ENCODE measurements at places on chromosomes 1 and 21.
A peak's percentile ranks its signal among the peaks of the same experiment; 100 is the strongest.

GRCh38 chr1:40218333-40218732 lies 29.4 kb upstream of the TMCO2 start:
- no peak for DNase-seq

- DNase-seq = peak; percentile 32
These were observed 13.2 kb upstream of the GBP5 start for GRCh38 chr1:89285745-89286380.

- no peak for DNase-seq
These were observed 49.7 kb upstream of the NHLH2 start for GRCh38 chr1:115890580-115890979.

GRCh38 chr1:160081261-160081936 lies at the start of gene KCNJ9:
Gene KCNJ9 (plus strand): TSS chr1:160081538. CDS start chr1:160084031, 2,493 bp downstream.
- DNase-seq = no peak

DNA sequence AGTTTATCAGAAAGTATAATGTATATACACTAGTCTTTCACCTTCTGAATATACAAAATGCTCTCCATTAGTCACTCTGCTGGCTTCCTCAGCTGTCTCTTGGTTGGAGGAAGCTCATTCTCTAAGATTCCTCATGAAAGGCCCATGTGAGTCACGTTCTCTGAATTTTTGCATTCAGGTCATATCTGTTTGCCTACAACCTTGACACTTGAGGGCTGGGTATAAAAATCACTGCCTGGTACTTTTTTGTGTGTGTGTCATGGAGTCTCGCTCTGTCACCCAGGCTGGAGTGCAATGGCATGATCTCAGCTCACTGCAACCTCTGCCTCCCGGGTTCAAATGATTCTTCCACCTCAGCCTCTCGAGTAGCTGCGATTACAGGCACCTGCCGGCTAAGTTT lies 2.8 kb upstream of the GALNT2 start:
- no peak for DNase-seq

Measured in activated CD4-positive, alpha-beta T cell treated with anti-CD3 and anti-CD28 coated beads, Interleukin-2, amount 10 ng/mL, durations not matched to agents 7 days and 5 days (primary cell).